ENCODE measurements at places on chromosomes 6 and 20.

GRCh38 chr20:63230800-63231268 is 4.9 kb upstream of the BIRC7 start:
- DNase-seq, result no peak

GRCh38 chr6:110158479-110158878 is 21.0 kb downstream of the WASF1 start:
- DNase-seq, result no peak

DNA sequence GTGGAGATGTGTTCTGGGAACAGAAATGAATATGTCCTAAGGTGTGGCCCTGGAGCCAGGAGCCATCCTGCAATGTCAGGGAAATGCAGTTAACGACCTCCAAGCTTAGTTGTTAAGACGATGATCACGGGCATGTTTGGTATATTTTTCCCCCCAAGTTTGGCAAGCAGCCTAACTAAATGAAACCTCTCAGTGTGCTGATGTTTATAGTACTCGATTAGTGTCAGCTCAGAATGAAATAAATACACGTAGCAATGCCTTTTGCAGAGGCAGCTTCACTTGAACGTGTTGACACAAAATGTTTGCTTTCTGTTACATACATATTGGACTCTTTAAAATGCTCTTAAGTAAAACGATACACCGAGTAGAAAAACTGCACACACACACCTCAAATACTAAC is 76.2 kb upstream of the OLIG3 start:
- no peak for DNase-seq

GRCh38 chr6:89378628-89379027 is 26.1 kb upstream of the UBE2J1 start:
- no peak for DNase-seq

- DNase-seq, result no peak
Observed at GRCh38 chr6:39228111-39228971, 934 bp downstream of the KCNK5 start.

GRCh38 chr6:14202947-14203346 is 85.4 kb downstream of the CD83 start:
- DNase-seq, result no peak

DNA sequence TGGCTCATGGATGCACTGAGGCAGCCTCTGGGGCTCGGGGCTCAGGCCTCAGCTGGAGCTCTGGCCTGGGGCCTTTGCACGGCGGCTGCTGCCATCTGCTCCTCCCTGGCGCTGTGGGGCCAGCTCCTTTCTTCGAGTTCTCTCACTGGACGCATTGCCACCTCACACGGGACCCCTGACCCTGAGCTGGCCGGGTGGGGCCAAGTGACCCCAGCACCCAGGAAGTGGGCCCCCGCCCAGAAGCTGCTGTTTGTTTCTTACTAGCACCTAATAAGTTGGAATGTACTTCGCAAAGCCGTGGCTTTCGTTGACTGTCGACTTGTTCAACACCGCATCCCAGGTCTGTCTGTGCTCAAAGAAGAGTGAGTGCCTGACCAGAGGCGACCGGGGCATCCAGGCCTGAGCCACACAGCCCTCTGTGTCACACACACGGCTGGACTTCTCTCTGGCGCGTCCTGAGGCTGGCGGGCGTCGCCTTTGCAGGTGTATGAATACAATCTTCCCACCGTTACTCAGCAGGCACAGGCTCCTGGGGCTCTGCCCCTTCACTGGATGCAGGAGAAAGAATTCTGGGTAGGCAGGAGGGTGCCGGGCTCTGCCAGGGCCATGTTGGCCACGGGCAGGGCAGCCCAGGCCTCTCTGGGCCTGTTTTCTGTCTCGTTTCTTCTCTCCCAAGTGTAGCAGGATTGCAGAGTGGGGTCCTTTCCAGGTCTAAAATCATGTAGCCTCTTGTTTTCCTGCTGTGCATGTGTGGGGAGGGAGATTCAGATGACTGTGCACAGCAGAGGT is 112.9 kb downstream of the DLL1 start:
- no peak for DNase-seq

GRCh38 chr20:3797226-3797545 is 1.1 kb downstream of the CDC25B start:
- DNase-seq, result no peak

Measured in nucleus accumbens (tissue), 56 donors.